ENCODE measurements at places on chromosomes 3 and 15.

GRCh38 chr15:48317221-48317620, 14.0 kb upstream of the DUT start:
- no peak for DNase-seq

DNA sequence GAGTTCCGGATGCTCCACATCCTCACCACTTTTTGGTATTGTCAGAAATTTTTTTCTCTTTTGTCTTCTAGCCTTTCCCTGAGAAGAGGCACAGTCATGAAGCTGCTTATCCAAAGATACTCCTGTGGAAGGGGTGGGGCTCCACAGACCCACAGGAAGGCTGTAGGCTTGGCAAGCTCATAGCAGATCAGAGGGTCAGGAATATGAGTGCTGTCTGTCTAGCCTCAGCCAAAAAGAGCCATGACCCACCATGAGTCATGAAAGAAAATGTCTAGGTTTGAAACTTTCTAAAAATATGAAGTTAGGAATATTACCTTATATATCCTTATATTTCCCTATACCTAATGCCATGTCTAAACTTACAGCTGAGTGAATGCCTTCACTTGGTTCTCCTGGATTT, 118.2 kb upstream of the THBS1 start:
- no peak for DNase-seq

GRCh38 chr3:168707900-168708299, 612.2 kb upstream of the GOLIM4 start:
- no peak for DNase-seq

DNA sequence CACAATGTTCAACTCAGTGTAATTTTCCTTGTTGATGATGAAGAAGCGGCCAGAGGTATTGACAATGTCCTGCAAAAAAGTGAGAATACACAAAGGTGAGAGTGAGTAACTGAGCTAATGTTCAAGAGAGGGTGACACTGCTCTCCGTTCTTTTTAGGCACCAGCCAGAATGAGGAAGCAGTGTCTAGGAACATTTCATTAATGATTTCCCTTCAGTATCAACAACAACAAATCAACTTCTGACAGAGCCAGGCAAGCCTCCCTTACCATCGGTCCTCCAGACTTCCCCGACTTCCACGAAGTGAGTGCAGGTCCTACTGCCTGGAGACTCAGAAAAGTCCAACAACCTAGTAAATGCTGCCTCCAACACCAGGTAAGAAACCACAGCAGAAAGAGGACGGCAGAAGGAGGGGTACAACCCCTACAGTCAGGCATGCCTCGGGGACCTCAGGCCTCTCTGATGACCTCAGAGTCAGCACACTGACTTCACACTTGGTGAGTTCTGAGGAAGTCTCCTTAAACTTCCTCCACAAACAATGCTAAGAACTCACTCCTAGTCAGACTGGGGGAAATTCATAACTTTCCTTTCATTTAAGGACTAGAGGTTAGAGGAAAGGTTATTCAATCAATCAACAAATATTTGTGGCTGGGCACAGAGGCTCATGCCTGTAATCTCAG, 62.7 kb downstream of the NPTN start:
- DNase-seq: no peak

- no peak for DNase-seq
These were observed 29.3 kb upstream of the MEF2A start for GRCh38 chr15:99536422-99537040.

DNA sequence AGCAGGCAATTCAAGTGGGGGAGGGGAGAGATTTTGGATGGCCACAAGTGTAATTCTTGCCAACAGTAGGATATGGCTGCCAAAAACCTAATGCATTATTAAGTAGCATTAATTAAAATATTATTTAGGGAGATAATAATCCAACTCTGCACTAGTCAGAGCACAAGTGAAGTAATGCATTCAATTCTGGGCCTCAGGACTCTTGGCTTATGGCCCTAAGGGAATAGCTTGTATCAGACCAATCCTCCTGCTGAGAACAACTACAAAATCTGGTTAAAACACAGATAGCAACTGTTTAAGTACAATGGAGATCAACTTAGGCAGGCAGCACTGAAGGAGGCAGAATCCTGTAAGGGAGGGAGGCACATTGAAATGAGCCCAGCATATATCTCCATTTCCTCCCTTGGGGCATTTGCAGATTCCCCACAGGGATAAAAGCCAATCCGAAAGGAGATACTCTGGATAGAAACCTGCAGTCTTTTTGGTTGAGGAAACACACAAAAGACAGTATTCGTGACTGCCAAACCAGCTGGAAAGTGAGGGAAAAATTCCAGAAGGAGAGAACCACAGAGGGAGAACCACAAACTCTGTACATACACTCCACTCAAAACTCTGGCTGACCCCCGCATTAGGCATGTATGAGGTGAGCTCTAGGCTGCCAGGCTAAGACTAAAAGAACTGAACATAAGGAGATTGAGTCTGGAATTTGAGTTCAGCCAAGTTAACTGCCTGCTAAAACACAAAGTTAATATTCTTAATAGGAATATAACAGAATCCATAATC, 57.4 kb downstream of the ETFA start:
- no peak for DNase-seq

DNA sequence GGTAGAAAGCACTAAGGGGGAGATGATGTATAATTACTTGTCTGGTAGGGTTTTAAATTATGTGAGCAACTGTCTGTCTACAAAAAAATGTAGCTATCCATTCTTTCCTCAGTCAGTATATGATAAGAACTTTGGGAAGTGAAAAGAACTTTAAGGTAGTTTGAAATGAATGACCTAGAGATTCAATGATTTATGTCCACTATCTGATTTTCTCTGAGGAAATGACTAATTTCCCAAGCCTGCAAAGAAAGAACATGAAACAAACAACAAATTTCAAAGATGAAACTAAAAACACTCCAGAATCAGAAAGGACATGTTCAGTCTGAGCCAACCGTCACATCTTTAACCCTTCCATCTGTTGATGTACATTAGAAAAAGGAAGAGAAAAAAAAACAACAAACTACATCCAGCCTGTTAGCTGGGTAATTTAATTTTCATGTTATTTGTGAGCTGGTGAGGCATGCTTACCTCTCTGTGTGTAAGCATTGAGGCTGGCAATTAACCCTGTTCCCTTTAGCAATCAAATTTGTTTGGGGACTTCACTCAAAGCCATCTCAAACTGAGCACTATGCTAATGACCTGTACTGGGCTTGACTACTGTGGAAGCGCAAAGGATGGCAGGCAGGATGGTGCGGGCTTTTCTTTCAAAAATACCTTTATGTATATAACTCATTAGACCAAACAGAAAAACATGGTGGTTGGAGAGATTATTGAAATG, 220.1 kb downstream of the TUSC7 start:
- DNase-seq: no peak

GRCh38 chr3:53705024-53705745, 141.0 kb downstream of the CHDH start:
- no peak for DNase-seq

- no peak for DNase-seq
These were observed 59.2 kb downstream of the GPR176 start for GRCh38 chr15:39860871-39861270.

DNA sequence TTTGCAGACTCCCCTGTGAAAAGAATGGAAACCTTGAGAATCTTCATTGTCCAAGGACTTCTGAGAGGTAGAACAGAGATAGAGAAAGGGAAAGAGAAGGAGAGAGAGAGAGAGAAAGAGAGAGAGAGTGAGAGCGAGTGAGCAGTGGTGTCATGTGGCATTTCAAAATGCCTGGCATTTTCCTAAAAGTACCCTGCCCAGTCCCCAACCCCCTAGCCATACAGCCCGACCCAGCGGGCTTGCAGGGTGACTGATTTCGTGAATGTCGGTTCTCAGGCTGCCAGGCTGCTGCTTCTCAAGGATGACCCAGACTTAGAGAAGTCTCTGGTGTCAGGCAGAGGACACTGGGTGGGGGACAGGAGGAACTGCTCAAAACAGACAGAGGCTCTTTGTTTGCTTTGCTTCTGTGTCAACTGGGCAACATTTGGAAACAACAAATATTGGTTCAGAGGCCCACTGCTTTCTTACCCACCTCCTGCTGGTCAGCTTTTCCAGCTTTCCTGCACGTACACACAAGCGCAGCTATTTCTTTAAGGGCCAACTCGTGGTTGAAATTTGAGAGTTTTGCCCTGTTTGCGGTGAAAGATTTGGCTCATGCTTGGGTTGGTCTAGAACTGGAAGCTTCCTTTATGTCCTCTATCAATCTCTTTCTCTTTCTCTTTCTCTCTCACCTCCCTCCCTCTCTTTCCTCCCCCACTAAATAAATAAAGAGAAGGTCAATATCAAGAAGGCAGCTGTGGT, 3.7 kb upstream of the TF start:
- DNase-seq: no peak

GRCh38 chr3:25460751-25461150, 32.7 kb downstream of the RARB start:
- no peak for DNase-seq

GRCh38 chr3:102545276-102545675, 110.5 kb downstream of the ZPLD1 start:
- DNase-seq: no peak

DNA sequence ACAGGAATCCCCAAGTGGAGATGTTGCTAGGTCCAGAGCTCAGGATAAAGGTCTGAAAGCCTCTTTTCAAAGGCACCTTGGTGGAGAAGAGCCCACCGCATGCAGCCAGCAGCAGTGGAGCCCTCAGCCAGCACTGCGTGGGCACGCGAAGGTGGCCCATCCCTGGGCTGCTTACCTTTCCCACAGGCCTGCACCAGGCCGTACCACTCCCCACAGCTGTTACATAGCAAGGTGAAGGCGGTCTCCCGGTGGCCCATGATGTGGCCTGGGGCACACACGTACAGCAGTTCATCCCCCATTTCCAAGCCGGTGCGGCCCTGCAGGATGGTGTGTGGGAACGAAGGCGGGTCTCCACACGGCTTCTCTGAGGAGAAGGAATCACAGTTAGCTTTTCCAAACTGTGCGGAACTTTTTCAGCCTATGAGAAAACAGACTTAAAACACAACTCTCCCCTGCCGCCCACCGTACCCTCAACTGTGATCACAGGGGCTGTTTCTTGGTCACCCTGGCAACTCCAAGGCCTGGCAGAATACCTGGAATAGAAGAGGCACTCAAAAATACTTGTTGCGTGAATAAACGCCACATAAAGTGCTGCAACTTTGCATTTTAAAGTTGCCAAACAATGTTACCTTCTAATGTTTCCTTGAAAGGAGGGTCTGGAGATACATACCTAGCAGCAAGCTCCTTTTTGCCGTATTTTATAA, 43.7 kb downstream of the SUSD5 start:
- no peak for DNase-seq

- no peak for DNase-seq
These were observed 12.1 kb downstream of the GK5 start for GRCh38 chr3:142213298-142213697.
